Activated CD8-positive, alpha-beta memory T cell treated with anti-CD3 and anti-CD28 coated beads for 24 hours (primary cell): ENCODE measurements at places on chromosomes 1 and 21.
A peak's percentile ranks its signal among the peaks of the same experiment; 100 is the strongest.

DNA sequence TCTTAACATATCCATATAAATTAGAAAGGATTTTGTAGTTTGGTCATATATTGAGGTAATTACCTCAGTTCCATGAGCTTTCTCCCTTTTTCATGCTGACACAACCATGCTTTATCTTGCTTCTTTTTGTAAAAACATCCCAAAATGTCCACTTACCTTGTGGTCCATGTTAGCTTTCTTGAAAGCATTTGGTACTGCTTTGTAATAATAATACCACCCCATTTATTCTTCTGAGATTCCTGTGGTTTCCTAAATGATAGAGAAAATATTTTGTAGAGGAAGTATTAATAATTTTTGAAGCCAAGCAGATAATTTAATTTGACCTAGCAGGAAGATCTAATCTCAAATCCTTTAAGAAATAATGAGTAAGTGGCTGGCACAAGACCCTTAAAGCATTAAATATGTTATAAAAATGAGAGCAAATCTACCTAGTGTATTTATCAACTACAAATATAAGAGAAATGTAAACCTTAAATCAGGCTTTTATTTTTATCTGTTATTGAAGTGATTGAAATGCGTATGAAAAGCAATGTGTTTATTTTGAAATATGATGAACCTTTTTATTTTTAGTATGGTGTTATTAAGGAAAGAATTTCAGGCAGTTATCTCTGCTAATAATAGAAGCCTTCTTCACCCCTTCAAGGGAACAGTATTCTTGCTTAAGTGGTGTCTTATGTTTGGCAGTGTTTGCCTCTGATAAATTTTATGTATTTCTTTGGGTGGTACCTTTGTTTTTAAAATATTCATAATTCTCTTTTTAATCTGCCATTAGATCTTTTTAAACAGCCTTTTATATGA is 9.2 kb downstream of the PRKAA2 start:
- DNase-seq: no peak

- DNase-seq: no peak
These were observed 1216.1 kb upstream of the NCAM2 start for GRCh38 chr21:19781881-19782652.

DNA sequence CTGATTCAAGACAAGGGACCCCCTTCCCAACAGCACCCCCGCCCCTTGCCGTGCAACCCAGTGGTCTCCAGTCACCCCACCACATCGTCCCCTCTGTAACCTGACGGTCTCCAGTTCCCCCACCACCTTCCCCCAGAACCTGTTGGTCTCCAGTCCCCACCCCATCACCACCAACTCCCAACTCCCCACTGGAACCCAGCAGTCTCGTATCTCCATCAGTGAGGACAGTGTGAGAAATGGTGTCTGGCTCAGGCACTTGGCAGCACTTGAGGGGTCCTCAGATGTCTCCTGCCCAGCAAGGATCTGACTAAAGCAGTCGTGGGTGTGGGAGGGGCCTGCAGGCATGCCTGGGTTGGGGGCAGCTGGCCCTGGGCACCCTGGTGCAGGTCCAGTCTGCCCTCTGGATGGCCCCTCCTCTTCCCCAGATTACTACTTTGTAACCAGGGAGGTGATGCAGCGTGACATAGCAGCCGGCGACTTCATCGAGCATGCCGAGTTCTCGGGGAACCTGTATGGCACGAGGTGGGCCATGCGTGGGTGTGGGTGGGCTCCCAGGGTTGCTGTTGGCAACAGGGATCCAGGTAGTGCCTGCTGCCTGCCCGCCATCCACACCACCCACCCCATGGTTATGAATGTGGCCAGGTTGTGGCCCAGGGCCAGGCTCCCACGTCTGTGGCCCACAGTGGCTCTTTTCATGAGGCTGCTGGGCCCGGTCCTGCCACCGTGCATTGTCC is 3.1 kb upstream of the GJC2 start:
- no peak for DNase-seq

GRCh38 chr21:45893740-45894449 is 87.7 kb upstream of the COL6A1 start:
- DNase-seq: no peak

DNA sequence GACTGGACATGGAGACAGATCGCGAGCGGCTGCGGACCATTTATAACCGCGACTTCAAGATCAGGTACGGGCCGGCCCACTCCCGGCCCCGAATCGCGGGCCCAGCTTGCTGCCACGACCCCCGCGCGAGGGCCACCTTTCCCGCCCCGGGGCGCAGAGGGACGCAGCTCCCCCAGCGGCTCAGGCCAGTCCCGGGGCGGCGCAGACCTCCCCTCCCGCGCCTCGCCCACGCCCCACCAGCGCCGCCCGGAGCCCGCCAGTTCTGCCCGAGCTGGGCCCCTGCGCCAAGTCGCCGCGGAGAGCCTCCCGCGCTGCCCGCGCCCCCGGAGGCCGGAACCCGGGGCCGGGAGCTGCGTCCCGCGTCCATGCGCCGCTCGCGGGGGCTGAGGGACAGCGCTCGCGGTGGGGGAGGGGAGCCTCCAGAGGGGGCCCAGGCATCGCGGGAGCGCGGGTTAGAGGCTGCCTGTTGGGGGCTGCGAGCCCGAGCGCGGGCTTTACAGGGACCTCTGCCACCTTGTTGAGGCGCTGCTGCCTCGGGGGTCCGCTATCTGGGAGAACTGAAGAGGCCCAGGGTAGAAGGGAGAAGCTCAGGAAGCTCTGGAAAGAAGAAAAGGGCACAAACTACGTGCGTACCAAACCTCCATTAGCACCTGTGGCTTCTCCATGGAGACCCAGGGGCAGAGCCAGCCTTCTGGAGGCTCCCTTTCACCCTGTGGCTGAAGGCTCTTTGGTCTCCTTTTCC is 698 bp downstream of the MOV10 start:
- DNase-seq: peak; percentile 81

DNA sequence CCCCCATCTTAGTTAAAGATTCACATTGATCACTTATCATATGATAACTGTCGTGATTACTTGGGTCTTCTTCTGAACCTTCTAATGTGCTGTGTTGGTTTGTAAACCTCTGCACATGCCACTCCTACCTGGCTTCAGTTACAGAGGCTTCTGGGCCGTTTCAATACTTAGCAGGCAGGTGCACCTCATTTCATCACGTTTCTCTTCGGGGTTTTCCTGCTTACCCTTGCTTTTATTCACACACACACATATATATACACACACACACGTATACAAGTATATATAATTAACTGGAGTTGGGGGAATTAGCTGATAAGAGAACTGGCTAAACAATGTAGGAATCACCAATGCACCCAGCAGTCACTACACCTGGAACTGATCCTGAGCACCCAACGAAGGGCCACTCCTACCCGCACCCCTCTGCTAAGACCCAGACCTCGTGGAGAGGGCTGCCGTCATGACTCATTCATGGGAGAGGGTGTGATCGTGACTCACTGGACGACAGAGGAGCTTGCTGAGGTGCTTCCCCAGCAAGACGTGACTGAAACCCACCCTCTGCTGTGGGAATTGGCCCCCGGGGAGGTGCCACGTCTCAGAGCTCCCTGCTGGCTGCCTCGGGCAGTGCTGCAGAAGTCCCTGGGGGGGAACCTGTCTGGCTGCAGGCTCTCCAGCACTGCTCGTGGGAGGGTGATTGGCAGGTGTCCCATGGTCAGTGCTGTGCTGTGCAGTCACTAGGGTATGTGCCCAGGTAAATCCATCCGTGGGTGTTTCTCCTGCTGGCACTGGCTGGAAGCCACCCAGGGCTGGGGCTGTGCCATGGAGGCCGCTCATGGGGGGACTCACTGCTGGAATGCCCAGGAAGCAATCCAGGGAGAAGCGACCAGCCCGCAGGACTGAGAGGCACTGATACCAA is 166.6 kb downstream of the DYRK1A start:
- DNase-seq: peak; percentile 61

GRCh38 chr1:75768016-75768415 is 18.0 kb upstream of the RABGGTB start:
- DNase-seq: no peak

DNA sequence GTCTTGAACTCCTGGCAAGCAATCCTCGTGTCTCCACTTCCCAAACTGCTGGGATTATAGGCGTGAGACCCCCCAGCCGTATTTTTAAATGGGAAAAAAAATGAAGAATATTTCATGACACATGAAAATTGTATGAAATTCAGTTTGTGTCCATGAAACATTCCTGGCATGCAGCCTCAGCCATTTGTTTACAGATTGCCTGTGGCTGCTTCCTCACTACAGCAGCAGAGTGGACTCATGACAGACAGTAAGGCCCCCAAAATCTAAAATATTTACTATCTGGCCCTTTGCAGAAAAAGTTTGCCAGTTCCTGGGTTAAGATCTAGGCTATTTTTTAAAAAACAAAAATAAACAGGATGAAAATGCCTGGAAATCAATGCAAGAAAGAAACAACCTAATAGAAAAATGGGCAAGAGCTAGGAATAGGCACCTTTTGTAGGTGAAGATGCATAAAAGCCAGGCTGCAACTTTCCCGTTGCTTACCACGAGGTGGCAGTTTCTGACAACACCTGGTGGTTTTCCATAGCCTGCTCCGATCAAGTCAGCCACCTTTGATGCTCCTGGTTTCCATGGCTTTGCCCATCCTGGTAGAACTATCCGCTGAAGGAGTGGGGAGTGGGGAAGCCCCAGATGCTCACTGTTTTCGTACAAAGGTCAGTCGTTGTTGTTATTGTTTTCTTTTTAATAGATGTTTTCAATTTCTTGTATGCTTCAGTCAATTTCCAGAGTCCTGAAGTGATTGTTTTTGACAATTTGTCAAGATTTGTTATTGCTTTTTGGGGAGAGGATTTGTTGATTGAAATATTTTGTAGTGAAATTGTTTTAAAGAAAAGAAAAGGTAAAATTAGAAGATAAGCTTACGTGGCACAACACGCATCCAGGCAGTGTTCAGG is 24.3 kb downstream of the UBE2Q1 start:
- DNase-seq: no peak

DNA sequence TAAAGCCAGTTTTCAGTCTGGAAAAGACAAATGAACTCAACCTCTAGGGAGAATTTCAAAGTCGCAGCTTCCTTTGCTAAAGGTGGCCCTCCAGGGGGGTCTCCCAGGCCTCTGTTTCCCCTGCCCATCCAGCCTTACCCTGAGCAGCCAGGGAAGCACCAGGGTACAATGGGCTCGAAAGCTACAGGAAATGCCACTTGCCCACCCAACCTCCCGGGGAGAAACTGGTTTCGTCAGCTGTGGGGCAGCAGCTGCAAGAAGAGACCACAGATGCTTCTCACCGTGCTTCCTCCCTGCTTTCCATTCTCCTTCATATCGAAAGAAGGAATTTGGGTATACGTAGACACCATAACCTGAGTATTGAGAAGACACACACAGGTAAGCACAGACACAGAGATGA is 1.7 kb downstream of the MORN1 start:
- no peak for DNase-seq

DNA sequence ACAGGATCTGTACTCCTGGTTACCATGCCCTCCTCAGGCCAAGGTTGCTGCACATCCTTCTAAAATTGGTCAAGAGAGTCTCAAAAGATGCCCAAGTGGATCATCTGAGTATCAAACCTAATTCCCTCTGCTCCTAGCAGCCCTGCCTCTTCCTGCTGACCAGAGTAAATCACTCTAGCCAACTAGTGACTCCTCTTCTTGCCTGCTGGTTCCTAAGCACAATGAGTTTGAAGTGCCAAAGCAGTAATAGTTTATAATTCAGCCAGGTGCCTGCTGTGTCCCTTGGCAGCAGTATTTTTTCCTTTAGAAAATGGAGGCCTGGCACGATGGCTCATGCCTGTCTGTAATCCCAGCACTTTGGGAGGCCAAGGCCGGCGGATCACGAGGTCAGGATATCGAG is 137.9 kb upstream of the CAMK1G start:
- DNase-seq: no peak

DNA sequence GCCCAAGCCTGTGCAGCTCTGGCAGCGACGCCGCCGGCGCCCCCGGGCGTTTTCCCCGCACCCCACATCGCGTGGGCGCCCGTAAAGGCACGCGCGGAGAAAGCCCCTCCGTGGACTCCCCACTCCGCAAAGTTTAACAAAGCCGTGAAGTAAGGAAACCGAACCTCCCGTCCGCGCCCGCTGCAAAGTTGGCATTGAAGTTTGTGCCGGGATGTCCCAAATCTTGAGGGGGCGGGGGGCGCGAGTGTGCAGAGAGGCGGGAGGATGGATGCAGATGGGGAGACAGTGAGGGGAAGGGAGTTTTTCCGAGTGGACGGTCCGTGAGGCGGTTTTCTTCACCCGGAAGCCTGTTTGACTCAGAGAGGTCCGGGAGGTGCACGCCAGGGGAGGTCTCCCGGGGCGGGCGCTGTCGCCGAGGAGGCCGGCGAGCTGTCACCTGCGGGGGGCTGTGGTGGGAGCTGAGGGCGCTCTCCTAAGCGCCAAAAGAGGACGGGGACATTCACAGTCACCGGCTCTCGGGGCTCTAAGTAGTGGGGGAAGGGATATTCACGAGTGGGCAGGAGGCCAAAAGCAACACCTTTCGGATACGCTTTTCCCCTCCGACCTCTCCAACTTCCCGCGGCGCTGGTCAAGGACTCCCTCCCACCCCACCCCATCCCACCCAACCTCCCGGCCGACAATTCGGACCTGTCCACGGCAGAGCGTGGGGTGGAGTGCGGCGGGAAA is 1.3 kb downstream of the WLS start:
- no peak for DNase-seq

DNA sequence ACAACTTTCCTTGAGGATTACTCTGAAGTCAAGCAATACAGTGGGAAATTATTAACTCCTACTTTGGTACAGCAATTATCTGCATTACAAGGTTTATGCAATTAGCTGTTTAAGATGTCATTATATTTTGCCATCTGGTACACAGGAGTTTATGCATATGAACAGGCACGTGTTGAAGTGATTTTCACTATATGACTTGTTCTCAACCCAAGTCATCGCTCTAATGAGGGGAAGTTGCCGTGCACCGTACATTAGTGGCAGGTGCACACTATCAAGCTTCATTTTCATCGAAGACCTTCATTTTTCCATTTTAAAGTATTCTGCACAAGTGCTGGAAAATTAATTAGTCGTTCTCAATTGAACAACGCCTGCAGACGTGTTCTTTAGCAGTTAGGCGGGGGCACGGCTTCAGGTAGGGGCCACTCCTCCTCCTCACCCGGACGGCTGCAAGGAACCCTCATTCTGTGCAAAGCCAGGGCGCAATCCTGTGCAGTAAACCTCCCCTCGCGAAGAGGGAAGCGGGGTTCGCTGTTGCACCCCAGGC is 39.8 kb upstream of the NFIA start:
- DNase-seq: no peak

GRCh38 chr1:153945131-153945794 is 1.3 kb downstream of the DENND4B start:
- peak; percentile 86 for DNase-seq

DNA sequence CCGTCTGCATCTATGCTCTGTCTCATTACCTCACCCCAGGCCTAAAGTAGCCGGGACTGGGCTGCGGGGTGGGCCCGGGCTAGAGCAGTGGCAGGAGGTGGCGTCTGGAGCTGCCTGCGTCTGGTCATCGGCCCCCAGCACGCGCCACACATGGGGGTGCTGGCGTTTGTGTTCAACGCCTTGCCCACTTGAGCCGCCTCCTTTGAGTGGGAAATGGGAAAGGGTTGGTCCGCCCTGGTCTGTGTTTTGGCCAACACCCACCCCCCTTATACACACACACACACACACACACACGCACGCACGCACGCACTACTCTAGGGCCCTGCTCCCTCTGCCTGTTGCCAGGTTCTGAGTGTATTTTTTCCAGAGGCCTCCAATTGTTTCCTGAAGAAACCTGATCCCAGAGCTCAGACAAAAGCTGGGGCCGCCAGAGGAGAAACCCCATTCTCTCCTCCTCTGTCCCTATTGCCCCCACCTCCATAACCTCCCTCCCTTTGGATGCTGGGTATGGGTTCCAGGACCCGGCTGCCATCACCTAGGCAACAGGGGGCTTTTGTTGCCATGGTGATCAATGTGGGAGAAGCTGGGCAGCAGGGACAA is 10.1 kb downstream of the VANGL2 start:
- DNase-seq: no peak
